ENCODE measurements at places on chromosomes 5 and 9. TPM values are rescaled to one million over a fixed set of nuclear protein-coding genes. Genes with fewer than 3 reads are reported as not detected.

GRCh38 chr9:127769929-127770582 lies 8.4 kb downstream of the SH2D3C start:
- DNase-seq: no peak

DNA sequence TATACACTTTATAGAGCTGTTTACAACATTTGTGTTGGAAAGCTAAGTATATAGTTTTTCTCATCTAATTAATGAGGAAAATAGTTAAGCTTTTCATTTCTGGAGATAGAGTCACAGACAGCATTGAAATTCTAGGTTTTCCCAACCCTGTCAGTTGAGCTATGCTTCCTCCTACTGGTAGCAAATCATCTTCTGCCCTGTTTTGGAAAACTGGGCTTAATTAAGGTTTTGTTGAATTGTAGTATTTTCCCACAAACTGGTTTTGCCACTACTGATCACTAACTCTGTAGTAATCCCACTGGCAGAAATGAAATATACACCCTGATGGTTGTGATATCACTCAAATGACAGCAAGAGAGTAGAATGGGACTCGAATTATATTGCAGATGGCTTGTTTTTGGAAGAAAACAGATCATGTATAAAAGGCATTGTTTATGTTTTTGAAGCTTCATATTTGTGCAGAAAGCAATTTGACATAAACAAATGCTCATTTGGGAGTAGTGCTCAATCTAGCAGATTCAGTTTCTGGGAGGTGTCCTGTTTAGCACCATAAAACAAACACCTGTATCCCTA lies 46.6 kb downstream of the CD180 start:
- no peak for DNase-seq

- no peak for DNase-seq
Observed at GRCh38 chr5:82591021-82591515, 312.9 kb upstream of the RPS23 start.

DNA sequence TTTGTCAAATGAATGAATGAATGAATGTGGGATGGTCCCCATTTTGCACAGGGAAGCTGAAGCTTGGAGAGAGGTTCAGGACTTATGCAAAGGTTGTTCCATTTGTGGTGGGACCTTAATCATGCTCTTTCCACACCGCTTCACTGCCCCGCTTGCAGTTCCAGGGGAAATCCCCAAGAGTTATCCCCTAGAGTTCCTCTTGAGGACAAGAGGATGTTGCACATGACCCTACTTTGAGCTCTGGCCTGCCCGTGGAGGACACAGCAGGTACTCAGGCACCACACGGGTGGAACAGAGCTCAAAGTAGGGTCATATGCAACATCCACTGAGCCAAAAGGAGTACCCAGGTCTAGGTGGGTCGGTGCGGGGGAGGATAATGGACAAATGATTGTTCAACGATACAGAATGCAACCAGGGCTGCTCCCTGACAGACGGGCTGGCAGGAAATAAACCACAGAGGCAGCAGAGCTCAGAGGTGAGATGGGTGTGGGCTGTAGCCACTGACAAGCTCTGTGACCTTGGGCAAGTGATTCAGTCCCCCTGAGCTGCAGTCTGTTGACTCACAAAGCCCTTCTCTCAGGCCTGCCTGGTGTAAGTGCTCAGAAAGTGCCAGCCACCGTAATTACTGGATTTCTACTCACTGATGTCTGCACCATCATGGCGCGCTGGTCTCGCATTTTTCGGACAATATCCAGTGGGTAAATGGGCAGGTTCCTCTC lies 60.3 kb upstream of the EPB41L4B start:
- DNase-seq: no peak

- peak; percentile 73 for DNase-seq
Observed at GRCh38 chr9:104868687-104869404, 59.1 kb downstream of the ABCA1 start.

DNA sequence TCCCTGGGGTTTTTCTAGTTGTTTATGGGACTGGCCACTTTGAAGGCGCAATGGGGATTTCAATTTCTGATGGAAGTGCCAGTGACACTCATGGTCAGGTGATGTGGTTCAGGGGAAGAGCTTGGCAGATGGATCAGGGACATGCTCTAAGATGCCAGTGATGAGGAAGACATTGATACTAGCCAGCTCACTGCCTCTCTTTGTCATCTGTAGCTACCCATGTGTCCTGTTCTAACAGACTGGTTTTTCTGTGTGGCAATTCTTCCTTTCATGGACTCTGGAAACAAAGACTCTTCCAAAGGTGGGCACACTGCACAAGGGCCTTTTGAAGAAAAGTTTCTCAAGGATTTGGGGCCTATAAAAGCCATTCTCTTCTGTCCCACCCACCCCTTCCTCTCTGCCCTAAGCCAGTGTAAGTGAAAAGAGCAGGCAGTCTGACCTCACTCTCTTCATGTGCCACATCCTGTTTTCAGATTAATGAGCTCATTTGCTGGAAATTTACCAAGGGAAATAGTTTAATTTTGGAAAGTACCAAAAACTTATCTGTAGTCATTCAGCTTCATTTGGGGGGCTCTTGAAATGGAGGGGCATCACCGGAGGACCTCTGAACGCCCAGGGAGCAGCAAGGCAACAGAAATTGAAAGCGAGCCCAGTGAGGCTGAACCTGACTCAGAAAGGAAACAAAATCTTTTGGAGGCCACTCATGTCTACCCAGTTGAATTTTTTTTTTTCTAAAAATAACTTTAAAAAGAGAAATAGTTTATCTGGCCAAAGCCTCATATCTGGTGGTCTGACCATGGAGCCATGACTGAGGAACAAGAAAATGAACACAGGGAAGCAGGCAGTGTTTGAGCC lies 4.9 kb upstream of the TRAF1 start:
- no peak for DNase-seq

DNA sequence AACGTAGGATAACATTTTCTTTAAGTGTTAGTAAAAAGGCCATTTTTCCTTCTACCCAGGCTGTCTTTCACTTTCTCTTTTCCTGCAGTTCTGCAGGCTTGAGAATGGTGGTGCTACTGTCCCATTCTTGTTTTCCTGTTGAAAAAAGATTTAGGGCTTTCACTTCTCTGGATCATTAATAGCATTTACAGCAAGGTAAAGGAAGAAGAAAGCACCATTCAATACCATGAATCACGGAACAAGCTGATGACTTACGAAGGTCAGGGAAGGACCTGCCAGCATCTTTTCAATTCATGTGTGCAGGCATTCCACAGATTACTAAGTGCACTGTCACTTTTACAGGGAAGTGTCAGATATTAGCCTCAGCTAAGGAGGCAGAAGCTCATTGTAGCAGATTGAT lies 292.8 kb downstream of the YTHDC2 start:
- DNase-seq: no peak

GRCh38 chr9:129033216-129033615 lies 3.2 kb upstream of the MIGA2 start:
- no peak for DNase-seq

- DNase-seq: no peak
Observed at GRCh38 chr5:133327946-133328401, 276.2 kb downstream of the HSPA4 start.

GRCh38 chr5:119323601-119324000 lies 32.2 kb upstream of the TNFAIP8 start:
- no peak for DNase-seq

- DNase-seq: no peak
Observed at GRCh38 chr9:83957248-83957513, 22.8 kb downstream of the HNRNPK start.

GRCh38 chr5:31992377-31992776 lies 181.7 kb downstream of the GOLPH3 start:
- no peak for DNase-seq

- no peak for DNase-seq
Observed at GRCh38 chr5:52869391-52869790, 81.7 kb downstream of the ITGA1 start.

GRCh38 chr5:17187786-17188170 lies 29.7 kb upstream of the BASP1 start:
- no peak for DNase-seq

- DNase-seq: no peak
Observed at GRCh38 chr9:86241216-86241615, 18.2 kb downstream of the C9orf153 start.

Gene CTXN3
- total RNA-seq: not detected

Gene SIT1
- total RNA-seq: 0.32 TPM

Gene BTNL8
- total RNA-seq: 0.27 TPM

Gene PCDHGA8
- 9.1 TPM for total RNA-seq

Gene HSPA4
- total RNA-seq: 74.3 TPM

Gene UGT3A1
- total RNA-seq: not detected

Gene C8G
- total RNA-seq: 2.2 TPM

All from left ventricle myocardium superior (tissue), 1 donor.